Activated CD4-positive, alpha-beta T cell treated with anti-CD3 and anti-CD28 coated beads for 4 hours (primary cell): ENCODE measurements at places on chromosomes 7 and 10.

DNA sequence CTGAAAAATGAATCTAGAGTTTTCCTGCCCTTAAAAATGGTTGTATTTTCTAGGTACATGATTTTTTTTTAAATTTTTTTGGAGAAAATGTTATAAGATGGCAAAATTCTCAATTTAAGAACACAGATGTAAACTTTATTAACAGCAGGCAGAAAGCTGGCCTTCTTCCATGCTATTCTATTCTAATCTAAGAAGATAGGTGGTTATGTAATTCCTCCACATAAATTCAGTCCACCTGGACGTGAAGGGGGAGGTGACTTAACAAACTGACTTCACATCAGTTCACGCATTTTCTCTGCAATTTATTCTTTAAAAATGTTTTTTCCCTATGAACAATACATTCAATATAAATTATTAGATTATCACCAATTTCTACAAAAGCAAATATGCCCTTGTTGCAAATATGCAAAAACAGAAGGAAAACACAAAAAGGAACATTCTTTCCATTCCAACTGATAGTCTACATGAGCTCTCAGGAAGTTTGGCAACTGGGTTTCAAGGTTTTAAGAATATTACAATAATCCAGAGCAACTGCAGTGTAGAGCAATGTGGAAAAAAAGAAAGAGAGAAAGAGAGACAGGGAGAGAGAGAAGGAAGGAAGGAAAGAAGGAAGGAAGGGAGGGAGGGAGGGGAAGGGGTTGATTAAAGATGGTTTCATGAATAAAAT lies 76.8 kb downstream of the HIBADH start:
- no peak for DNase-seq

DNA sequence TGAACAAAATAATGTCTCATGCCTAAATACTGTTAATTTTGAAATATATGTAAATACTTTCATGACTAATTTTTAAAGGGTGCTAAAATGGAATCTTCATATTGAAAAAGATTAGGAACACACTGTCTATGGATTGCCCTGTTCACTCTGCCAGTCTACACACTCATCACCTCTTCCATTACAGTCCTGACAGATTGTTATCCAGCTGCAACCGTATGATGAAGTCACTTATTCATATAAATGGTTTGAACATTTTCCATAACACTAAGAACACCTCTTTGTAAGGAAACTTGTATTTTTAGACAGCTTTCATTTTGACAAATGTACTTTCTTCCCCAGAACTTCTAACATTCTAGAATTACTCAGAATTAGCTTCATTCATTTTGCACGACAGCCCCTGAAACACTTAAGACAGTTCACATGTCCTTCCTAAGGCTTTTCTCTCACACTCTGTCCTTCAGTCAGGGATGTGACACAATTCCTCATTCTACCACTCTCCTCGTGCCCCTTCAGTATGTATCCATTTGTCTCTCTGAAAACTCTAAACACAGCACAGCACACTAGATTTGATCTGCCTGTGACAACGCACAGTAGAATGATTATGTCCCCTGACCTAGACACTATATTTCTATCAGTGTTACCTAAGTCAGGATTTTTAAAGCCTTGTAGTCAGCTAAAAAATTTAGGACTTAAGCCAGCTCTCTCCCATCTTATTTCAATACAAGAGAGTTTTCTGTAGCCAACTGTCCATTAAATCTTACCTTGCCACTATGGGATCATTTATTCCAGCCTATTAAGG lies 71.9 kb downstream of the ORC5 start:
- DNase-seq: no peak

- no peak for DNase-seq
Observed at GRCh38 chr10:515674-516073, 173.8 kb downstream of the DIP2C start.

DNA sequence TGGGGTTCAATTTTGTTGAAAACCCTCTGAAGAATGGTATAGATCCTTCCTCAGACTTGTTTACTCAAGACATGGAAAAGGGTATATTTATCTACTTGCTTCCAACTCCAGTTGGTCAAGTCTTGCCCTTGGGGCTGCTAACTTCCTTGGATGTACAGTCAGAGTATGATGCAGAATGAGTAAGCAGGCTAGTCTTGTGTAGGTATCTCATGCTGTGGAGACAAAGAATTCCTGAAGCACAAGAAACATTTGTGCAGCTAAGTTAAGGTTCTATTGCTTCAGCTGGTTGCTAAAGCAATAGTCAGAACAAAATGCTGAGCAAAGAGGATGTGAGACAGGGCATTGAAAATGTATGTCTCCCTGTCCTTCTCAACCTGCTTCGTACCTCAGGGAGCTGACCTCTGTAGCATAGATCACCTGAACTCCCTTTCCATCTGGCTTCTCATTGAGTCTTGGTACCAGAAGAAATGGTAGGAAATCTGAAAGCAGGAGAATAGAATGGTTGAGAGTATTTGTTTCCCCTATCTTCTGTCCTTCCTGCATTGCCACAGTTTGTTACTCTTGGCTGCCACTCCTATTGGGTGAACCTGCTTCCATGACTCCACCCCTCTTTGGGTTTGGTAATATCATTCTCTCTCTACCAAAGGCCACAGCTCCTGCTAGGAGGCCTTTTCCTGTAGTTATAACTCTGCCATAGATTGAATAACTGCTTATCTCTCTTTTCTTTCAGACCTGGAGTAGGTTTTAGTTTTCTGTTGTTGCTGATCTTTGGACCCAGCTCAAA lies 346.0 kb downstream of the PHF14 start:
- no peak for DNase-seq

- DNase-seq: no peak
Observed at GRCh38 chr7:87604264-87604663, 3.6 kb upstream of the ABCB1 start.
